ENCODE measurements at places on chromosomes 4 and X. TPM values are rescaled to one million over a fixed set of nuclear protein-coding genes. Genes with fewer than 3 reads are reported as not detected.

UGT8 gene
- total RNA-seq, result 2.3 TPM

HSFX4 gene
- not detected for total RNA-seq

GUF1 gene
- 13.3 TPM for total RNA-seq

- DNase-seq, result no peak
These were observed 233.6 kb upstream of the WDFY3 start for GRCh38 chr4:85200106-85200505.

DNA sequence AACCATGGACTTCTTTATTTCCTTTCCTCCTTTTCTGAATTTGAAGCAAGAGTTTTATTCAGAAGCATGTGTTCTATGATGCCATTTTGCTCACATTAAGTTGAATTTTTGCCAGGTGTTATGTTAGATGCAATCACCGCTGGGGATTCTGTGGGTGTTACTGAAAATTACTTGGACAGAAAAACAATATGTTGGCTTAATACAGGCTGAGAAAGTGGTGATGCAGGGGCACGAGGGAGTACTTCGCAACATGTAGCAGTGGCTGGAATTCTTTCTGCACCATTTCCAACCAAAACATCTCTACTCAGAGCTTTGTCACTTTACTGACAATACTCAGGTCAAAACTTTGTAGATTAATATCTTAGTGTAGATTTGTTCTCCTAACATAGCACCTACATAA is 109.2 kb upstream of the PCDH18 start:
- DNase-seq, result no peak

- no peak for DNase-seq
These were observed 147.4 kb downstream of the SMIM20 start for GRCh38 chr4:26061248-26061986.

DNA sequence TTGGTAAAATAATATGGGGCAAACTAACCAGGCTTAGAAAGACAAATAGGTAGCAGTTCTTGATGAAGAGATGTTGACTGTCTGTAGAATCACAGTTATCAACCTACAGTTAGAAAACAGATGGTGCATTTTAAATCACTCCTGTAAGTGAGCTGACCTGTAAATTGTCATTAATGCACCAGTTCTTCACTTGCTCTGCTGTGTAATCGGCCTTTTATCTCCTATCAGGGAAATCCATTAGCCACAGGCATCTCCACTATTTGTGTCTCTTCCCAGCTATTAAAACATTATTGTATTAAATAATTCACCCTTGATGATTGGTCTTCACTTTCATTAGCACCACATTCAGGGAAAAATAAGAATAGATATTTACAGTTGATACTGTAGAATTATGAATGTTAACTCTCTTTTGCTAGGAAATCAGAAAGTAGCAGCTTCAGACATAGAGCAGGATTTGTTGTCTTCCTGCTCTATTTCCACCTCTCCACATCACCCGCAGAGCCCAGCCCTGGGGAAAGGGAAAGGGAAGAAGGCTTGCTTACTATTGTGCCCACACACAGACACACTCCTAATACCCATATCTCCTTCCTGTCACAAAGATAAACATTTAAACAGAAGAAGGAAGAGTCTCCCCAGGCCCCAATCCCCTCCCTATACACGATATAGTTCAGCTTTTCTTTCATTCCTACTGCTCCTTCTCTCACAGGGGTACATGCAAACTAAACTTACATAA is 97.1 kb downstream of the REELD1 start:
- DNase-seq, result no peak

GRCh38 chr4:65416891-65417290 is 253.4 kb downstream of the EPHA5 start:
- DNase-seq, result no peak

- DNase-seq, result no peak
These were observed 297.8 kb downstream of the PPP3CA start for GRCh38 chr4:101049549-101050001.

- no peak for DNase-seq
These were observed 153.9 kb downstream of the ATG4A start for GRCh38 chrX:108245462-108245861.
